ENCODE measurements at places on chromosomes 7 and 10.
A peak's percentile ranks its signal among the peaks of the same experiment; 100 is the strongest.

- no peak for DNase-seq
Observed at GRCh38 chr10:57593983-57594573, 673.6 kb downstream of the IPMK start.

DNA sequence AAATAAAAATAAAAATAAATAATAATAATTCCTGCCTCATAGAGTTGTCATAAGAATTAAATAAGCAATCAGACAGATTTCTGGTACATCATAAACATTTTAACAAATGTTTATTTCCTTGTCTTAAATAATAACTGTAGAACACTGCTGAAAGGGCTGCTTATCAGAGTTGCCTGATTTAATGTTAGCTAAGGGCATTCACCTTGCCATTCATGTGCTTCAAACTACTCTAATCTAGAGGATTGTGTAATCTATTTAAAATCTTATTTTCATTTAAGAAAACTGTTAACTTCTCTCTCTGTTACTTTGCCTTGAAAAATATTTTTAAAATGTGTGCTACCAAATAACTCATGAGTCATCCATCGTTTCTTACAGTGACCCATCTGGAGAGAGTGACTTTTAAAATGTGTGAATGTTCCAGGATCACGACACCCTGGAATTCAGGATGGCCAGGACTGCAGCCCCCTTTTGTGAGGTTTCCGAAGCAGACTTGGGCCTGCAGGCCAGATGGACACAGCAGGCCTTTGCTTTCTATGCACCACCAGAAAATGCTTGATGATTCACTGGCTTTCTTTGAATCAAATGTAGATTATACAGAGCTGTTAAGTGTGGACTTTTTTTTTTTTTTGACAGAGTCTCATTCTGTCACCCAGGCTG lies 109.1 kb upstream of the TNS3 start:
- no peak for DNase-seq

DNA sequence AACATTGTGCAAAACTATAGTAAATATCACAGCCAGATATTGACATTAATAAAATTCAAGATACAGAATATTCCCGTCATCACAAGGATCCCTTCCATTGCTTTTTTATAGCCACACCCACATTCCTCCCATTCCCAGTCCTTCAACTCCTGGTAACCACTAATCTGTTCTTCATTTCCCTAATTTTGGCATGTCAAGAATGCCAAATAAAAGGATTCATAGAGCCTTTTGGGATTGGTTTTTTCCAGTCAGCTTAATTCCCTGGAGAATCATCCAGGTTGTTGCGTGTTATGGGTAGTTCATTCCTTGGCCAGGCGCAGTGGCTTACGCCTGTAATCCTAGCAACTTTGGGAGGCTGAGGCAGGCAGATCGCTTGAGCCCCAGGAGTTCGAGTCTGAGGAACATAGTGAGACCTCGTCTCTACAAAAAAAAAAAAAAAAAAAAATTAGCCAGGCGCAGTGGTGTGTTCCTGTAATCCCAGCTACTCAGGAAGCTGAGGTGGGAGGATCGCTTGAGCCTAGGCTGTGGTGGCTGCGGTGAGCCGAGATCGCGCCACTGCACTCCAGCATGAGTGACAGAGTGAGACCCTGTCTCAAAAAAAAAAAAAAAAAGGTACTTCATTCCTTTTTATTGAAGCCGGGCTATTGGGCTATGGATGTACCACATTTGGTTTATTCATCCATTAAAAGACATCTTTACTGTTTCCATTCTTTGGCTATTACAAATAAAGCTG lies 2.7 kb downstream of the OGDH start:
- DNase-seq = peak; percentile 58

GRCh38 chr7:44557485-44557884 lies 16.2 kb downstream of the DDX56 start:
- DNase-seq = no peak

- DNase-seq = peak; percentile 19
Observed at GRCh38 chr7:45000093-45001032, at the start of gene CCM2. Gene CCM2, plus strand, starts transcription at chr7:45000201. Its CDS starts 133 bp downstream, at chr7:45000334.

GRCh38 chr7:12162415-12163113 lies 48.5 kb upstream of the TMEM106B start:
- DNase-seq = no peak

DNA sequence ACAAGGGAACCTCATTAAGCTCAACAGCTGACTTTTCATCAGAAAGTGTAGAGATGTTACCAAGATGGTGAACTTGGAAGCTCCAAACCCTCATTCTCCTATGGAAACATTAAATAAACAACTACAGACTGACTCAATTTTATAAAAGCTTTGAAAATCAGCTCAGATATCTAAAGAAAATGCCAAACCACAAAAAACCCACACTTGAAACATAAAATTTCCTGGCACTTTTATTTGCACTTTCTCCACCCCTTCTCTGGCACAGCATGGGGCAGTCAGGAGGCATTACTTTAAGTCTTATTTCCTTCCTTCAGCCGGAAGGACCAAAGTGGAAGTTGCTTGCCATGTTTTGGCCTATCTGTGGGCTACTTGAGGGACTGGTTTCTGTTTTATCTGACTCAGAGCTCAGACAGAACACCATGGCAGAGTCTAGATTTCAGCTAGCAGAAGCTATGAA lies 114.7 kb downstream of the ODAD2 start:
- DNase-seq = no peak

DNA sequence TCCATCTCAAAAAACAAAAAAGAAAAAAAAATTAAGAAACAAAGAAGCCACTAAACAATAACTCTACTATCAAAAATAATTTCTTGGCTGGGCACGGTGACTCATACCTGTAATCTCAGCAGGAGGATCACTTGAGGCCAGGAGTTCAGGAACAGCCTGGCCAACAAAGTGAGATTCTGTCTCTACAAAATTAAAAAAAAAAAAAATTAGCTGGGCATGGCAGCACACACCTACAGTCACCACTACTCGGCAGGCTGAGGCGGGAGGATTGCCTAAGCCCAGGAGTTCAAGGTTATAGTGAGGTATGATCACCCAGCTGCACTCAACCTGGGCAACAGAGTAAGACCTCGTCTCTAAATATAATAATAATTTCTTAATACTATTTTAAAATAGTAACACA lies 69.0 kb downstream of the PARD3 start:
- no peak for DNase-seq

DNA sequence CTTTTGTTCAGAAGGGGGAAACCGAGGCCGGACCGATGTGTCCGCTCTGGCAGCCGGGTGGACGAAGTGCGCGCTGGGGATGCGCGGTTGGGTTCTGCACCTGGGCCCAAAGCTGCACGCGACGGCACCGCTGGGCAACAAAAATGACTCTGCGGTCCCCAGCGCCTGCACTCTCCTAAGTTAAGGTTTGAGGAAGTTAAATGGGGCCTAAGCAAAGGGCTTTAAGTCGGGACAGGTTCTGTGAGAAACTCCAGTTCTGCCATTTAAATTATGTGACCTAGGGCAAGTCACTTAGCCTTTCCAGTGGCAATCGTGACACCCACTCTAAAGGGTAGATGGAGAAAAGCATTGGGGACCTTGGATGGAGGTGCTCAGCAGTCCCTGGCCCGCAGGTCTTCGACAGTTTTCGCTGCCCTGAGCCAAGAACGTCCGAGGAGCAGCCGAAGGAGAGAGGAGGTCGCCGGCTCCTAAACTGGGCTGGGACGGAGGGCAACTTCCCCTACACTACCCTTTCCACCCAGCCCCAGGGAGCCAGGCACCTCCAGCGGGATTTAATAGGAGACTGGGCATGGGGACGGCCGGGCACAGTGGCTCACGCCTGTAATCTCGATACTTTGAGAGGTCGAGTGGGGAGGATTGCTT lies 534 bp upstream of the ACBD5 start:
- no peak for DNase-seq

GRCh38 chr7:70408477-70408876 lies 723.5 kb upstream of the GALNT17 start:
- DNase-seq = no peak

DNA sequence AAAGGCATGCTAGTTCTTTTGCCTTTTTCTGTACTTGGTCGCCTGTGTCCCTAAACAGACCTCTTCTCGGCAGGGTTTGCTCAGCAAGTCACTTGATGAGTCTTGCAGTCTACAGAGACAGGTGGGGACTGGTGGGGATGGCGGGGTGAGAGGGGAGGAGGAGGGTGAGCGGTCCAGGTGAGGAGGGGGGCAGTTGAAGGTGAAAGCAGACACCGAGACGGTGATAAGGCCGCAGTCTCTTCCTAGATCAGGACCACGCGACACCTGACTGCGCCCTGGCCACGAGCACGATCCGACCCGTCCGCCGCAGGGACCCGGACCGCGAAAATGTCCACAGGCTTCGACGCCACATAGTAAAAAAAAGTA lies 566 bp downstream of the ASNS start:
- no peak for DNase-seq

DNA sequence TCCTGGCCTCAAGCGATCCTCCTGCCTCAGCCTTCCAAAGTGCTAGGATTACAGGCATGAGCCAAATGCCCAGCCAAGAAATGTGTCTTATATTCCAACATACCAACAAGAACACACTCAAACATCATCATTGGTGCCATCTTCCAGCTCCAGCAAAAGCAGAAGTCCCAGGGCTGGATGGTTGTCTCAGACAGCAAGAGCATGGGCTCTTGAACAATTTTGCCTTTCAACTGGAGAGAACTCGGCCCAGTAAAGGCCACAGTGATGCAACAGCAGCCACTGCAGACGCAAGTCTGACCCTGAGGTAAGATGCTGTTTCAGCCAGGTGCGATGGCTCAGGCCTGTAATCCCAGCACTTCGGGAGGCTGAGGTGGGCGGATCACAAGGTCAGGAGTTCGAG lies 52.8 kb upstream of the NFE2L3 start:
- DNase-seq = no peak

- DNase-seq = no peak
Observed at GRCh38 chr10:80199828-80200227, 5.5 kb downstream of the ANXA11 start.
